GM13976 (cell line): ENCODE measurements at places on chromosomes 1 and 21.

GRCh38 chr1:107777664-107778047, 187.3 kb downstream of the VAV3 start:
- no peak for DNase-seq

GRCh38 chr1:183537405-183537804, 52.9 kb downstream of the NCF2 start:
- DNase-seq = no peak

- no peak for DNase-seq
Observed at GRCh38 chr1:26822737-26823395, 3.6 kb upstream of the ZDHHC18 start.

DNA sequence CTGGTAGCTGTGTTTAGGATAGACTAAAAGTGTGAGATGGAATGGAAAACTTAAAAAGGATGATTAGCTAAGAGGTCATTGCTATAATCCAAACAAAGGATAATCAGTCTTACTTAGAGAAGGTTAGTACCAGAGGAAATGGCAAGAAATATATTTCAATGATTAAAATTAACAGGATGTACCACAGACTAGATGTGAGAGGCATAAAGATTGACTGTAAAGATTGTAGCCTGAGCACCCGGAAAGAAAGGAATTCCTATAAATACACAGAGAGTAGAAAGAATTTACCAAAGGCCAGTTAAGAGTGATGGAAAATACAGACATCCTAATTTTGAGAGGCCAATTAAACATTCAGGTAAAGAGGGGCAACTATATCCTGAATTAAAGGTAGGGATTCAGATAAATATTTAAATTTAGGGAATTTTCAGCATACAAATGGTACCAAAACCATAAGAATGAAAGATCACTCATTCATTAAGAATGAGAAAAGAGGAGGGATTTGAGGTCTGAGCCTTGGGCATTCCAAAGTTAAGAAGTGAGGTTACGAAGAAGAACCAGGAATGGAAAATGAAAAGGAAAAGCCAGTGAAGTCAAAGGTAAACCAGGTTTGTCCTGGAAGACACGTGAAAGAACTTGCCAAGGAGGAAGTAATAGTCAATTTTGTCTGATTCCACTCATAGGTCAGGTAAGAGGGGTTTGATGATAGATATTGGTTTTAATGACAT, 46.4 kb upstream of the RGS1 start:
- no peak for DNase-seq

GRCh38 chr1:3169665-3170356, 100.8 kb downstream of the PRDM16 start:
- DNase-seq = no peak
